ENCODE measurements at places on chromosomes 7 and 10.

- no peaks in the 10 kb centered on the region for H3K36me3 ChIP-seq
- no peak overlapping the region for H3K27ac ChIP-seq
- H3K4me3 ChIP-seq: no peak overlapping the region
- no peaks in the 10 kb centered on the region for H3K4me1 ChIP-seq
Observed at GRCh38 chr10:97124211-97124610, 61.5 kb downstream of the SLIT1 start.

- H3K27me3 ChIP-seq: no peaks in the 10 kb centered on the region
- no peaks in the 10 kb centered on the region for H3K4me1 ChIP-seq
- H3K4me3 ChIP-seq: no peak overlapping the region
- no peaks in the 10 kb centered on the region for H3K36me3 ChIP-seq
Observed at GRCh38 chr10:85580585-85580984, 786.0 kb downstream of the GRID1 start.

DNA sequence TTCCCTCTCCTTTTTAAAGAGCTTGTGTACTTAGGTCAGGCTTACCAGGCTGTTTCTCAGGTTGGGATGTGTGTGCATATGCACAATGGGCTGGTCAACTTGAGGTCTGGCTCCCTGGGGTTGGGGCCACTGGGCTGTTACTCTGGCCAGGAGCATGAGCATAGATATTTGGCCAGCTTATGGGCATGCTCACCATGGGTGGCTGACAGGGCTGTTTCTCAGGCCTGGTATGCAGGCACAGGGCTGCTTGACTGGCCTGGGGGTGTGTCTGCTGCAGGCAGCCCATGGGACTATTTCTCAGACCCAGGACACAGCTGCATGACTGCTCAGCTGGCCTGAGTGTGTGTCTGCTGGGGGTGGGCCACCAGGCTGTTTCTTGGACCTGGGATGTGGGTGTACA is 34.6 kb downstream of the SCART1 start:
- no peaks in the 10 kb centered on the region for H3K27me3 ChIP-seq
- no peaks in the 10 kb centered on the region for H3K4me1 ChIP-seq
- no peak for DNase-seq
- H3K36me3 ChIP-seq: no peaks in the 10 kb centered on the region
- H3K27ac ChIP-seq: no peak overlapping the region

DNA sequence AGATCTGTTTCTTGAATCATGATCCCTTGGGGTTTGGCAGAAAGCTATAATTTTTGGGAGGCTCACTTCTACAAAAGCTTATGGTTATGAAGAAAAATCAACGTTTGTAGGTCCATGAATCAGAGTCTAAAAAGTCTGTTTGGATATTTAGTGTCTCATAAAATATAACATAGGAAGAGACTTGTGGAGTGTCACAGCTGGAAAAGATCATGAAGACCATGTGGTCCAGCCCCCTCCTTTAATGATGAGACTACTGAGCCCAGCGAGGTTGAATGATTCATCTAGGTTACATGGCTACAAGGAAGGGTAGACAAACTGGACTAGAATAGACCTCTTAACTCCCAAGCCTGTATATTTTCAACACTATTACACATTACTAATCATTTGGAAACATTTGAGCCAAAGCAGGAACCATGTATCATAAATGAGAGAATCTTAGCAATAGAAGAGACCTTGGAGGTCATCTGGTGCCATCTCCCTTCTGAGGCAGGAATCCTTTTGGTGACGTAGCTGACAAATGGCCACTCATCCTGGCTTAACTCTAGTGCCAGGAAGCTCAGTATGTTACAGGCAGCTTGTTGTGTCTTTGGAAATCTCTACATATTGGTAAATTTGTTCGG is 152.5 kb downstream of the CREB5 start:
- no peak overlapping the region for H3K27ac ChIP-seq
- no peaks in the 10 kb centered on the region for H3K27me3 ChIP-seq

- H3K36me3 ChIP-seq: no peaks in the 10 kb centered on the region
- DNase-seq: no peak
- H3K4me1 ChIP-seq: no peaks in the 10 kb centered on the region
- no peak overlapping the region for H3K27ac ChIP-seq
Observed at GRCh38 chr7:80357530-80357929, 154.3 kb downstream of the GNAT3 start.

DNA sequence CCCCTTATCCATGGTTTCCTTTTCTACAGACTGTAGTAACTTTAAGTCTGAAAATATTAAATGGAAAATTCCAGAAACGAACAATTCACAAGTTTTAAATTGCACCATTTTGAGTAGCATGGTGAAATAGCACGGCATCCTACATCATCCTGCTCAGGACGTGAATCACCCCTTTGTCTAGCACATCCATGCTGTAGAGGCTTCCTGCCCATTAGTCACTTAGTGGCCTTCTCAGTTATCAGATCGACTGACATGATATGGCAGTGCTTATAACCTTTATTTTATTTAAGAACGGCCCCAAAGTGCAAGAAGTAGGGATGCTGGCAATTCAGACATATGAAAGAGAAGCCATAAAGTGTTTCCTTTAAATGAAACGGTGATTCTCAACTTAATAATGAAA is 82.7 kb downstream of the CPXM2 start:
- peaks cover 4% of the 10 kb centered on the region for H3K27me3 ChIP-seq
- H3K36me3 ChIP-seq: no peaks in the 10 kb centered on the region
- H3K4me1 ChIP-seq: no peaks in the 10 kb centered on the region
- no peak for DNase-seq
- H3K4me3 ChIP-seq: no peak overlapping the region
- H3K27ac ChIP-seq: no peak overlapping the region

DNA sequence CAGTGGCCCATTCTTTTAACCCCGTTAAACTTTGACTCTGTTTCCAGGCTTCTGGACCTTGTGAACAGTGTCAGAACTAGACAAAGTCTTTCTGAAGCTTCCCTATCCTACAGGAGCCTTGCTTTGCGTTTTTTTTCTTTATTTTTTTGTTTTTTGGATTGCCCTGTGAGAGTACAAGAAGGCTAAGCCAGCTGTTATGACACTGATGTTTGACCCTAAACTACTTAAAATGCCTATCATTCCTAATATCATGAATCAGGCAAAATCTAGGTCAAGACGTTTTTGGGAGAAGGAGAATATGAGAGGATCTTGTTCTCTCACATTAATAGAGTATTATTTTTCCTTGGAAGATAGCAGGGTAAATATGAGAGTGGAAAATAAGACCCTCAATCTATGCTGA is 79.8 kb downstream of the EPDR1 start:
- H3K4me3 ChIP-seq: no peak overlapping the region
- H3K36me3 ChIP-seq: no peaks in the 10 kb centered on the region
- H3K27ac ChIP-seq: no peak overlapping the region
